ENCODE measurements at places on chromosomes 16 and 17. TPM values are rescaled to one million over a fixed set of nuclear protein-coding genes. Genes with fewer than 3 reads are reported as not detected.

DNA sequence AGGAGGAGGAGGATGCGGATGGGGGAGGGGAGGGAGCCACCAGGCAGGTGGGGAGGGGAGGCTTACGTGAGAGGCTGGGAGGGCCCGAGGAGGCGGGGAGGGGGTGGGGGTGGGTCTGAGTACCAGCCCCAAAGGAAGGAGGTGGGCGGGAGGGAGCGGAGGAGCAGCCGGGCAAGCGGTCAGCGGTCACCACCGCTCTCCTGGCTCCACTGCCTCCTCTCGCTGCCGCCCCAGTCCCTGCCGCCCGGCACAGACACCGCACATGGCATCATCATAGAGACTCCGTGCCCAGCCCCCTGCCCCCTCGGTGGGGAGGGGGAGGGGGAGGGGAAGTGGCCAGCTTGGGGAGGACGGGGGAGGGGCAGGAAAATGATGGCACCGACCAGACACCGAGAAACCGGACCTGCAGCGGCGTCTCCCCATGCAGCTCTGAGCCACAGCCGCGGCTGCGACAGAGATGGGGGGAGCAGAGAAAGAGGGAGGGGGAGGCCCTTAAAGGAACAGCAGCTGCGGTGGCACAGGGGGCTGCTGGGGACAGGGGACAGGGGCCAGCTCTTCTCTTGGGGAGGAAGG, at the start of gene TLCD3B:
TLCD3B (minus strand) TSS at position 431 of the 573 bp plus-strand sequence. CDS start 744 bp downstream, outside the sequence.
- DNase-seq = no peak

- no peak for DNase-seq
Observed at GRCh38 chr17:13194887-13195286, 177.1 kb upstream of the ELAC2 start.

DNA sequence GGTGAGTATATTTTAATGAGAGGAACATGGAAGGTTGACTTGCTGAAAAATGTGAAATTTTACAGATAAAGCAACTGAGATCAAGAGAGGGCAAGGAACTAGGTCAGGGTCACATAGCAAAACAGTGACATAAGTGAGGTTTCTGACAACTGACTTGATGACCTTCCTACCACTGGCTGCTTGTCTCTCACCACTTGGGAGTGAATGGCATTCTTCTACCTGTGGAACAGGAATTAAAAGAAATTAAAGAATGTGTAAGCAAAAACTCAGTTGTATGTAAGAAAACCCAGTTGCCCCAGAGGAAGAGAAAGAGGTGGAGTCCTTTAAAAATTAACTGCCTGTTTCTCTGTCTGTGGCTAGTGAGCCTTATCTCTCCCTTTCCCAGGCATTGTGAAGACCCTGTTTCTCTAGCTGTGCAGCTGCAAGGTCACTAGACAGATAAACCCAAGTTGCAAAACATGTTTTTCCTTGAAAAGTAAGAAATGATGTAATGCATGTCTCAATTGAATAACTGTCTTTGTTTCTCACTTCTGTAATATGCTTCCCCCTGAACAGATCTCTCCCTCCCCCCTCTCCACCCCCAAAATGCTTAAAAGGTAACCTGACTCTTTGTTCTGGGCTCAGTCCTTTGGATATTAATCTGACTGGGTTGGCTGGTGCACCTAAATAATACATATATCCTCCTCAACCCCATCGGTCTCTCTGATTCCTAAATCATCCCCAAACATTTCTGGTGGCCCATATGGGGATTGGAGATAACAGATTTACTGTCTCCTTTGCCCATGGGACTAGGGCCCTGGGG, 23.4 kb downstream of the ACSM1 start:
- no peak for DNase-seq

DNA sequence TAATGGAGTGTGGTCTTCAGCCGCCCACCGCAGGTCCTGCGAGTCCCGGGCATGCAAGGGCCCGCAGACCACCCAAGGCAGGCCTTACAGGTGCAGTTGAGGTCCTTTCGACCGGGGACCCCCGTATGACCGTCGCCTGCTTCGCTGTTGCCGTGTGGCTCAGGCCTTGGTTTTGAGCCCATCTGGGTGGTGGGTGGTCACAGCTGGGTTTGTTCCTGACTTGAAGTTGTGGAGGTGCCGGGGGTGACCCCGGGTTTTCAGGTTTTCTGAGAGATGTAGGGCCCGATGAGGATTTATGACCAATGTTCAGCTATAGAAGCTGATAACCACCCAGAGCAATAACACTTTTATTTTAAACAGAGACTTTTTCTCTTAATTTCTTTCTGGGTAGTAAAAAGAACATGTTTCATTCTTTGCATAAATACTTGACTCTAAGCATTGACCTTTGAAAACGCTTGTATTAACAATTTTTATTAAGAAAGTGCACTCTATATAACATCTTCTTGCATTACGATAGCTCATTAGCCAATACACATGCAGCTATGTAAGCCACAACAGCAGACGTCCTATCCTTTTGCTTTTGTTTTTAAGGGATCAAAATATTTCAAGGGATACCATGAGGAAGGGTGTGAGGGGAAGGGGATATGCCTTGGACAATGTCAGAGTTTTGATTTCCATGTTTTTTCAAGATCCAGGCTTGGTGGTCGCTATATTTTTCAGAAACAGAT, 1.9 kb downstream of the FOXL1 start:
- no peak for DNase-seq

TMEM235 gene
- not detected for total RNA-seq

ZFP90 gene
- total RNA-seq = 33.6 TPM

TUBG1 gene
- 82.3 TPM for total RNA-seq

All from activated CD8-positive, alpha-beta T cell treated with anti-CD3 and anti-CD28 coated beads, Interleukin-2, amount 10 ng/mL, durations not matched to agents 7 days and 5 days (primary cell).